ENCODE measurements at places on chromosomes 7 and 10.

GRCh38 chr10:29104661-29105399, 184.0 kb upstream of the LYZL1 start:
- no peak for DNase-seq

DNA sequence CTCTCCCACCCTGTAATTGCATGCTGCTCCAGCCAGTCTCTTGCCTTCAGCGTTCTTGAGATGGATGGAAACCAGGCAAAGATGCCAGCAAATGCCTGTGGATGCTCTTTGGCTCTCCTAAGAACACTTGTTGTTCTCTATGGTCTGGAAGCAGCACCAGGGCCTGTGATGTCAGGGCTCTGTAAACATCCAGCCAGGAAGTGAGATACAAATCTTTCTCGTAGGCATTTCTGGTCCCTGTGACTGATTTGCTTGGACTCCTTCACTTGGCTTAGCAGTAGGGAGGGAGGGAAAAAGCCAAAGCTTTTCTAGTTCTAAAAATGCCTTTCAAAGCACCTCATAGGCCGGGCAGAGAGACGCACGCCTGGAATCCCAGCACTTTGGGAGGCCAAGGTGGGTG, 201.3 kb downstream of the REEP3 start:
- no peak for DNase-seq

GRCh38 chr10:7025296-7025695, 385.5 kb downstream of the SFMBT2 start:
- no peak for DNase-seq

DNA sequence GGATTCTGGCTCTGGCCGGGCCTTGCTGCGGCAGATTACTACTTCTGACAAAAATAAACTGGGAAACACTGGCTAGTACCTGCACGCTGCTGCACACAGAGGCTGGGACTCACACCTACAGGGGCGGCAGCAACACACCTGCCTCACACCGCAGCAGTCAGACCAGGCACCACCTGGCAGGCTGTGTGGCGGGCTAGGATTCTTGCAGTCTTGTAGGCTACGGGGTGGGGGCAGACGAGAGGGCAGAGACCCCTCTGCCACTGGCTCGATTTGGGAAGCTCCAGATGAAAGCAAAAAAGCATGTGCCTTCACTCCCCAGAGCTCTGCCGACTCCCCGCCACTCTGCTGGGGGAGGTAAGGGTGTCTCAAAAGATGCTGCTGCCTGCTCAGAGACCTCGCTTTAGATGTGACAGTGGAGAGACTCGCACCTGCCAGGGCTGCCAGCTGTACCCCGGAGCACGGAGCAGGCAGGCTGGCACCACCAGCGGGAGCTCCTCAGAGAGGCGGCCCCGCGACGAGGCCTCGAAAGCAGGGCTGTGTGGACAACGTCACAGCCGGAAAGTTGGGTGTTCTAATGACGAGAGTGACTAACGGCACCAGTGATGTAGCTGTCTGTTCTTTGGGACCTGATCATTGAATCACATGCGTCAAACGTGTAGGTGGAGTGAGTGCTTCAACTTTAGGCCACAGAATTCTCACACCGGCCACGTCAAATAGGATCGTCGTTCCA, 250.5 kb downstream of the ZMYND11 start:
- DNase-seq, result no peak

- DNase-seq, result no peak
Observed at GRCh38 chr7:41931263-41931646, 228.4 kb upstream of the INHBA start.

- DNase-seq, result no peak
Observed at GRCh38 chr10:123553810-123554430, 112.2 kb upstream of the GPR26 start.

DNA sequence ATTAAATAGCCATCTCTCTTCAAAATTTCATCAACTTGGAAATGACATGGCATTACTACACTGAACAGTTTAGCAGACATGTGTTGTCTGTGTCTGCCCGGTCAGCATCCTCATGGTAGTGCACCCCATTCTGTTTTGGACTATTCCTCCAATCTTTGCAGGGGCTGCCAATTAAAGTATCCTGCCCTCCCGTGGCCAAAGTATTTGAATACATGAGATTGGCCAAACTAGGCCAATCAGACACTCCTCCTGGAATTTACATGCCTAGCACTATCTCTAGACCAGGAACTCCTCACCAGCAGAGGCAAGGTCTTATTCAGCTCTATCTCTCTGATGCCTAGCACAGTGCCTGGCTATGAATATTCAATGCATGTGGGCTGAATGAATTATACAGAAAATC, 4.4 kb downstream of the SHTN1 start:
- DNase-seq, result no peak

- DNase-seq, result no peak
Observed at GRCh38 chr10:78415111-78415510, 381.4 kb downstream of the RPS24 start.

DNA sequence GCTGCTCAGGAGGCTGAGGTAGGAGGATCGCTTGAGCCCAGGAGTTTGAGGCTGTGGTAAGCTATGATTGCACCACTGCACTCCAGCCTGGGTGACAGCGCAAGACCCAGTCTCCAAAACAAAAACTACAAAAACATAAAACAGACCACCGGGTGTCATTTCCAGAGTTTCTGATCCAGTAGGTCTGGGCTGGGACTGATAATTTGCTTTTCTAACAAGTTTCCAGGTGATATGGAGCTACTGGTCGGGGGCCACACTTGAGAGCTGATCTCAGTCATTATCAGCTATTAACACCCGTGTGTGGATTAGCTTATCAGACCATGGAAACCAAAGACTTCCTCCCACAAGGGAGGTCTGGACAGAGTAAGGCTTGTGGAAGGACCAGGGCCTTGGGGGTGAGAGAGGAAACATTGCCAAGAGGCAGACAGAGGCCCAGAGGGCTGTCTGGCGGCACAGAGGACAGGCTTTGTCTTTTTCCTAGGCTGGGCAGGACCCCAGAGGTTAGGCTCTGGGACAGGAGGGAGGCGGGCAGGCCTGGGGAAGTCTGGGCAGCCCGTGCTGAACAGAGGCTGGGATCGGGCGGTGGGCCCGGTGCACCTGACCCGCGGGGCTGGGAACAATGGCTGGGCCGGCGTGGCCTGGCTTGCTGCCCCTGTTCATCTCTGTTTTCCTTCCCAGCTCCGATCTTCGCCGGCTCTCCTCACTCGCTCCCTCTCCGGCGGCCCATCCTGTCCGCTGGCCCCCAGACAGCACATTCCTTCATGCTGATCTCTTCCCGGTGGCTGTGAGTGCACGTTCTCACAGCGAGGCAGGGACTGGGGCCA, 25.2 kb downstream of the TMEM270 start:
- DNase-seq, result no peak

Measured in stimulated activated CD4-positive, alpha-beta T cell treated with anti-CD3 and anti-CD28 coated beads, TNF-alpha, amount 100 ng/mL, for 4 hours (primary cell).